H1 (cell line): ENCODE measurements at places on chromosomes 16 and 17.
A peak's percentile ranks its signal among the peaks of the same experiment; 100 is the strongest.

GRCh38 chr17:75633486-75634375 lies 497 bp downstream of the SMIM5 start:
- peak; percentile 92 for DNase-seq

- DNase-seq: no peak
These were observed 297.5 kb downstream of the XYLT1 start for GRCh38 chr16:17173281-17173680.

DNA sequence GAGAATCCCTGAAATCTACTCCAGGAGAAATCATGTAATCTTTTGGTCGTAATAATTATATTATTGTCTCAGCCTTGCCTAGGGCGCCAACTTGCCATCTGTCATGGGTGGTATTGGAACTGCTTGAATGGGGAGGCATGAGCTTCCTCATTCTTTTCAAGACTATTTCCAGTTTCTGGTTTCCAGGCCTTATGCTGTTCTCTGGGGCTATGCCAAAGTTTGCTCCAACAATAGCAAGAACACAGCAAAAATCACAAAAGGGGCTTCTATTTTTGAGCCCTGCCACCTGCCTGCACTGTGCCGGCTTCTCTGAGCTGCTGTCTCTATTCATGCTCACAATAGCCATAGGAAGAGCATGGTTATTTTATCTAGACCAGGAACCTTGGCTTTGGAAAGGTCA lies 111.7 kb downstream of the SPECC1 start:
- DNase-seq: no peak

GRCh38 chr16:3580251-3580651 lies 3.0 kb upstream of the NLRC3 start:
- no peak for DNase-seq

GRCh38 chr16:27840311-27841060 lies 223.0 kb downstream of the GSG1L start:
- DNase-seq: no peak

GRCh38 chr16:65098916-65099315 lies 22.9 kb downstream of the CDH11 start:
- DNase-seq: no peak

DNA sequence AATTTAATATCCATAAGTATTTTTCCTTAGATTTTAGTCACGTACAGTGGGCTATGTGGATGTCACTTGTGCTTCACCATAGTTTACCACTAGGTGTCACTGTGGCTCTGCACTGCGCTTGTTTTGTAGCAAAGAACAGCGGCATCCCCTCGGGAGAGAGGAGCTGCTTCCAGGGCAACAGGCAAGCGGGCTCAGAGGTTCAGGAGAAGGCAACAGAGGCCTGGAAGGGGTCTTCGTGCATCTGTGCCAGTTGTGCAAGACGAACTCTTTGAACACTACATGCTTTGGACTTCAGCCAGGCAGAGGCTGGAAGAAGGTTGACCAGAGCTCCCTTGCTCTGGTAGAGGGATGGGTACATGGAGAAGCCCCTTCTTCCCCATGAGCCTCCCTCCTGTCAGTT lies 20.6 kb downstream of the CYB561 start:
- peak; percentile 81 for DNase-seq

- no peak for DNase-seq
These were observed 7.3 kb upstream of the CPHXL start for GRCh38 chr16:75733305-75734211.

DNA sequence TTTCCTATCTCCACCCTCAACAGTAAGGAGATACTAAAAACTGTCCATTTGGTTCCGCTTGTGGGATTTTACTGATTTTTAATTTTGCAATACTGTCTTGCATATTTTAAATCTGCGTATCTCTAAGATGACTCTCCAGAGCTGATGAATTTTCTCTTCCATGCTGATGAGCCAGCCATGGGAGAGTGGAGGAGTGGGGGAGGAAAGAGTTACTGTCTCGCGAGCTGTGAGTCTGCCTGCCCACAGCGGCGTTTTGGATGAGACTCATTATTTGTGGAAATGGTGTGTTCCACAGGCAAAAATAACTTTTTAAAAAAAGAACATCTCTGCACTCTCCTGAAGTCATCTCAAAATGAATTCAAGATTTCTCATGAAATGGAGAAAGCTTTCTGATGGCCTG lies 34.6 kb upstream of the MYOCD start:
- DNase-seq: no peak

GRCh38 chr17:30379903-30380381 lies 1.2 kb downstream of the CPD start:
- no peak for DNase-seq

DNA sequence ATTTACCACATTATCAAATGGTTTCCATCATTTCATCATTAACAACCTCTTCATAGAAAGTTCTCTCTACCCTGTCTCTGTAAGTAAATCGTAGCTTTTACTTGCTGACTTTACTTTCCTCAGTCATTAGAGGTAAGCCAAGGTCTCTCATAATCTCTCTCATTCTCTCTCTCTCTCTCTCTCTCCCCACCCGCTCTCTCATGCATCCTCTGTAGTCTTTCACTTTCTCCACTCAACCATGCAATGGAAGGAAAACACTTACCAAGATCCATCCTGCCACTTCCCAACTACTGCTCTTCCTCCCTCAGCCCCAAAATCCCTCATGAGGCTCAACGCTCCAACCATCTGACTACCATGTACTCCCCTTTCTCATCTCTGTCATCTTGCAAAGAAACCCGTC lies 6.1 kb downstream of the CEP112 start:
- DNase-seq: no peak

DNA sequence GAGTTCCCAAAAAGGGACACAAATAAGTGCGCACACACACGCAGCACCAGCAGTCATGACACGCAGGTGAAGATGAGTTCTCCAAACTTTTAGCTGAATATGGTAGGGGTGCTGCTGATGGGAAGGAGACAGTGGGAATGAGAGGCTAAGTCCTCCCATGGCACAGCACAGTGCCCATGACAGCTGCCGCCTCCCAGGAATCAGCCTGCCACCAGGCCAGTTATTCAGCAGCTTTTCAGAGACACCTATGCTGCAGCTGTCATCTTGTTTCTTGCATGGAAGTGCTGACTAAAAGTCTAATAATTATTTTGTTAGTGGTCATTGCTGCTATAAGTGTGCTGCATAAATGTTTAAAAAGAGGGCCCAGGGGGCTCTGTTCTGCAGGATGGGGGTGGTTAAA lies 12.2 kb downstream of the WFIKKN2 start:
- no peak for DNase-seq

DNA sequence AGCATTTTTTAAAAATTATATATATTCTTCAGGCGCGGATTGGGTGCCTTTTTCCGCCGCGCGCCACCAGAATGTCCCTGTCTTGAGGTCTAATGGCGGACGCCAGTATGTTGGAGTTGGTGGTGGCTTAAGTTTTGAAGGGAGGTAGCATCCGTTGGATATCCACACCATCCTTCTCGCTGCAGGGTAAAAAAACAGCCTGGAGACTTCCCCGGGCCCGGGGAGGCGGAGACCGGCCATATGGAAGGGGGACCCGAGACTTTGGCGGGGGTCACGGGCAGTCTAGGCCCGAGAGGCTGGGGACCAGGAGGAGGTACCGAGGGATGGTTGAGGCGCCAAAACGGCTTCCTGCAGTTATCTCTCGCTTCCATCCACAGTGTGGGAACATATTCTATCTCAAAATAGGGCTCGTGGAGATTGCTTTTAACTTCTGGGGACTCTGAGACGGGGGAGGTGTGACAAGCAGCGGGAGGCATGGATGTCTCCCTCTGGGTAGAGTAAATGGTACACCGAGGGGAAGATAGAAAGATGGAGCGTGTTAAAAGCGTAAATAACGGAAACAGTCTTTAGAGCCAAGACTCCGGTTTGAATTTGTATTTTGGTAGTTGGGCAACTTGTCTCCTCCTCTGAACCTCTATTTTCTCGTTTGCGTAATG lies at the start of gene SF3B3:
TSS of gene SF3B3 (plus strand) at position 74 of the 656 bp plus-strand sequence. CDS start 2,841 bp downstream, outside the sequence.
- peak; percentile 81 for DNase-seq

GRCh38 chr16:86452451-86452850 lies 57.9 kb upstream of the FOXF1 start:
- no peak for DNase-seq

DNA sequence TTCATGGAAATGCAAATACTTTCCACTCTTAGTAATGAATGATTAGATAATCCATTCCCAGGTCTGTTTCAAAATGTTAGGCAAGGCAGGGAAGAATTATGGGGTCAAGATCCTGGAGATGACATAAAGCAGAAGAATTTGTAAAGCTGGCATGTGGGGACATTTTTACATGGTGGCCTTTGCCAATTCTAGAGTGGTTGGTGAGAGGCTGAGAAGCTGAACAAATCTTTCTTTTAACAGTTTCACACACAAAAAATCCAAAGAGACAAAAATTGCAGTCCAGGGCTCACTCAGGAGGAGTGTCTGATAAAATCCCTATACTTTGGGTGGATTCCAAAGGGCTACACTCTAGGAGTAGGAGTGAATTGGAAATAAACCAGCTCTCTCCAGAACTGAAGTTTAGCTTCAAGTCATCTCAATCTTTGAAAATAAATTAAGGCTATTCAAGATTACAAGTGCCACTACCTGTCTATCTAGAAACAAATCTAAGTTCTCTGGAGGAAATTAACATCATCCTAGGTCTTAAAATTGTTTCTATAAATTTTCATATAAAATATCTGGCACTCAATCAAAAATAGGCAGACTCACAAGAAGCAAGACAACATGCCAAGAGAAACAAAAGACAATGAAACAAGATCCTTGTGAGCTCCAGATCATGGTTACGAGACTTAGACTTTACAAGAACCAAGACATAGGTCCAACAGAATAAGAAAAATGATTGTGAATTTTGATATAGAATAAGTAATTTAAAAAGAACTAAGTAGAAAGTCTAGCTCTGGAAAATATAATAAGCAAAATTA lies 113.0 kb upstream of the AXIN2 start:
- no peak for DNase-seq

- DNase-seq: no peak
These were observed 23.7 kb downstream of the MAP3K3 start for GRCh38 chr17:63645775-63646487.

GRCh38 chr17:65933290-65933689 lies 258.6 kb downstream of the CEP112 start:
- DNase-seq: no peak

DNA sequence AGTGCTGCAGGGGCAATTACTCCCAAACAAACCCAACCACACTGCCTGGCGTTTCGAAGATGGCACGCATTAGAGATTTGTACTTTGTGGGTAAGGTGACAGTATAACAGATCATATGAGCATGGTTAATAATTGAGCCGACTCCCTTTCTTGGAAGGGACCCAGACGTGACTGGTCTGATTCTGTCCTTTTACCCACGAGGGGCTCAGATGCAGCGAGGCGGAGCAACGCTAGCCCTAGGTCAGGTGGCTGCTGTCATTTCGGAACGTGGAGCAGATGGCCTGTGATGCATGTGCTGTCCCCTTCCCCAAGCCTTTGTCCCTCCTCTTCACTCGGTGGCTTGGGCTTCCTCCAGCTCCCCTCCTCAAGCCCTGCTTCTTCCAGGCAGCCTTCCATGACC lies 84.2 kb downstream of the SNX29 start:
- DNase-seq: no peak

- DNase-seq: no peak
These were observed 3.3 kb downstream of the SLX4 start for GRCh38 chr16:3608069-3608468.

DNA sequence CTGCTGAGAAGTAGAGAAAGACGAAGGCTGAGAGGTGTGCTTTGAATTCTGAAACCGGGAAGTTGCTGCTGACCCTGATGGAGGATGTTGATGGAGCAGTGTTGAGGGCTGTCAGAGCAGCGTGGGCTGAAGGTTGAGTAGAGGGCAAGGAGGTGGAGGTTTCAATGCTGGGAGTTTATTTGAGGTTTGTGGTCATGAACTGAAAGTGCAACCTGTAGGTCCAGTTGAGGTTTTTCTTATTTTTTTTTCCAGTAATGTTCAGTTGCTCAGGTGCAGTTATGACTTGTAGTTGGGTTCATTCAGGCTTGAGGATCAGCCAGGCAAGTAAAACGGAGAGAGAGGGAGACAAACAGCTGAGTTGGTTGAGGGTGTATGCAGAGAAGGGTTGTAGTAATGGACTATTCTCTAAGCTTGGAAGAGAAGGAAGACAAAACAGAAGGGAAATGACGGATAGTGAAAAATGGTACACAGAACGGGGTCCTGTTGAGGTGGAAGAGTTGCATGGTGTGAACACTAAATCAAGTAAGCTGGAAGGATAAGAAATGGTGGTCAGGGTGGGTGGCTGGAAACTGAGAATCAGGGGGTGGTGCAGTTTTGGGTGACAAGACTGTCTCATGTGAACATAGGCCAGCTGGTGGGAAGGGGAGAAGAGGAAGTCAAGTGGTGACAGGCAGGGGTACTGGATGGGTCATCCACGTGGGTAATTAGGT lies 8.7 kb upstream of the UBE2G1 start:
- DNase-seq: no peak

DNA sequence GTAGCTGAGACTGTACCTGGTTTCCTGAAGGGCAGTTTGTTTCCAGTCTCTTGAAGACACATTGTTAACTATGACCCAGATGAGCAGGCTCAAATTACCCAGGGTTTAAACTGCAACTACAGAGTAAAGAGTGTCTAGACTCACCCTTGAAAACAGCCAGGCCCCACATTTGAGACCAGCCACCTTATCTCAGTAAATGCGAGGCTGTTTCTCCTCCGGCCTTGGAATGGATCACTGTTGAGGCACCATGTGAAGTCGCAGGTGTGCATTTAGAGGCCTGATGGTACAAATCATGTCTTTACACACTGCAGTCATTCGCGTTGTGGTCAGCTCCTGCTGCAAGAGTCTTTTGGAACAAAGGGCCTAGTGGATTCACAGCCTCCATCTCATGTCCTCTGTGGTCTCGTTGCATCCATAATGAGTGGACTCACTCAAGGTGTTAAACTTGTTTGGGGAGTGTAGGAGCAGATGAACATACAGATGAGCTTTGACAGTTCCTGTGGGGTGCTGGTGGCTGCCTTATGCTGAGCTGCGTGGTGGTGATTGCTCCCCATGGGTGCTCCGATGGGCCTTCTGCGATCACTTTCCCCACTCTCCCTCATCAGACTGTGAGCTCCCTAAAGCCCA lies 18.5 kb upstream of the N4BP1 start:
- peak; percentile 29 for DNase-seq

GRCh38 chr17:79984877-79985276 lies 50.8 kb downstream of the TBC1D16 start:
- no peak for DNase-seq

DNA sequence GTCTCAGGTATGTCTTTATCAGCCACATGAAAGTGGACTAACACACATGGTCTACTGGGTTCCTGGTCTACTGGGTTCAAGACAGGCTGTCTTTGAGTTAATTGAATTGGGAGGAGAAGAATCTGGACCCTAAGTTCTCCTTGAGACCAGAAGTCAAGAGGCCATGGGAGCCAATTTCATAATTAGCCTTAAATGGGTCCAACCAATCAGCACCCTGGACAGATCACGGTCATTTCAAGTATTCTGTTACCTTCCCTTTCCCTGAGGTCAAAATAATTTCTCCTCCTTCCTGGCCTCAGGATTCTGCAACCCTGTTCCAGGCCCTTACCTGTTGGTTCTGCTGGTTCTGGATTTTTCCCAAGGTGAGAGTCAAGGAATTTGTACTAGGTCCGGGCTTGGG lies 23.8 kb downstream of the OSBPL7 start:
- no peak for DNase-seq

- no peak for DNase-seq
These were observed 81.4 kb downstream of the GRIN2A start for GRCh38 chr16:10100829-10101228.
